ENCODE measurements at places on chromosomes 1 and 21.
A peak's percentile ranks its signal among the peaks of the same experiment; 100 is the strongest.

DNA sequence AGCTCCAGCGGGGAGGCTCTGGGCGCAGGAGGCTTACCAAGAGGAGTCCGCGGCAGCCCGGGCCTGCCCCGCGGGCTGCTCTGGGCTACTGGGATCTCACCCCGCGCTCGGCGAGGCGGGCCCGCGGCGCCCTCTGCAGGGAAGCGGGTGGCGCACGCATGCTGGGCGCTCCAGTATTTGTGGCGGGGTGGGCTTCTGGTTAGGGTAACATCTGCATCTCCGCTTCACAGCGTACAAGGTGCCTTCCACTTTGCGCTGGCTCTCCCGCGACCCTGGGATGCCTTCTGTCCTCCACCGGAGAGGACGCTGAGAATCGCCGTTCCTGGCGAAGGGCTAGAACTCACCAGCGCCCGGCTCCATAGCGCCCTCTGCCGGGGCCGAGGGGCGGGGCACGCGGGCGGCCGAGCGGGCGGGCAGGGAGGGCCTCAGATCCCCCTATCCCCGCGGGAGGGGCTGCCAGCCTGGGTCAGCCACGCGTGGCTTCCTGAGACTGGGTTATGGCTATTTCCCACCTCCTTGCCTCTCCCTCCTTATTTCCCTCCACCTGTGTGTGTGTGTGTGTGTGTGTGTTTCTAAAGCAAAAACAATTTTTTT is 46.6 kb upstream of the CTBS start:
- peak; percentile 84 for DNase-seq

DNA sequence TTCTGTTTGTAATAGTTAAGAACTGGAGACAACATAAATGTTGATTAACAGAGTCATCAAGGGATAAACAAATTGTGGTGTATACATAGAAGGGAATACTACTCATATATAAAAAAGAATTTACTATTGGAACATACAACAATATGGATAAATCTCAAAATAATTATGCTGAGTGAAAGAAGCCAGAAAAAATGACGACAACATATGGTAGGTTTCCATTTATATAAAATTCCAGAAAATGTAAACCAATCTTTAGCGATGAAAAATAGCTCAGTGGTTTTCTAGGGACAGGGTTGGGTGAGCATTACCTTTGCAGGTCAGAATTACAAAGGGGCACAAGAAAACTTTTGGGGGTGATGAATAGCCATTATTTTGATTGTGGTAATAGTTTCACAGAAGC is 431.6 kb downstream of the PTPRU start:
- no peak for DNase-seq

GRCh38 chr21:28604946-28605537 is 387.6 kb downstream of the LTN1 start:
- no peak for DNase-seq

DNA sequence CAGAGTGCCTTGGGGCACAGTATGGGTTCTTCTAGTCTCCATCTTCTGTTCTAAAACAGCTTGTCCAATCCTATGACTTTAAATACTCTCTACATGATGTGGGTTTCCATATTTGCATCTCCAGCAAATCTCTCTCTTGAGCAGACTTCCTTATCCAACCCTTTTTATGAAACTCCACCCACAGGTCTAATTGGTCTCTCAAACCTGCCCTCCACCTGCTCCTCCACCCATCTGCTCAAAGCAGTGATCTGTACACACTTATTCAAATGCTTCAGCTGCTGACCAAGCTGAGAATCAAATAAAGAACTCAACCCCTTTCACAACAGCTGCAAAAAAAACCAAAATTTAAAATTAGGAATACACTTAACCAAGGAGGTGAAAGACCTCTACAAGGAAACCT is 11.5 kb downstream of the MCOLN2 start:
- DNase-seq: no peak

DNA sequence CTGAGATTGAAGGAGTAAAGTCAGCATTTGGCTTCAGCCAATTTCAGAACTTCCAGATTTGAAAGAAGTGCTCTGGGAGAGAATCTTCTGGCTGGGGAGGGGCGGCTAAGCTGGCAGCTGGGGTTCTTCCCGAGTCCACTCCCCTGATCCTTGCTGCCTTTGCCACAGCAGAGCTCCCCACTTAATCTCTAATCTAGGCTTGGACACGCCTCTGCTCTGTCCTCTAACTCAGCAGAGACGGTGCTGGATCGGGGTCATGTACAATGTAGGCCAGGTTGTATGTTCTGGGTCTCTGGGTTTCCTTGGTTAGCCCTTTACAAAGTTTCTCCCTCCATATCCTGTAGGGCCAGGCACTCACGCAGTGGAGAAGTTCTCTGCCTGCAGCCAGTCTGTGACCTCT is 10.1 kb upstream of the GSTM3 start:
- DNase-seq: no peak

DNA sequence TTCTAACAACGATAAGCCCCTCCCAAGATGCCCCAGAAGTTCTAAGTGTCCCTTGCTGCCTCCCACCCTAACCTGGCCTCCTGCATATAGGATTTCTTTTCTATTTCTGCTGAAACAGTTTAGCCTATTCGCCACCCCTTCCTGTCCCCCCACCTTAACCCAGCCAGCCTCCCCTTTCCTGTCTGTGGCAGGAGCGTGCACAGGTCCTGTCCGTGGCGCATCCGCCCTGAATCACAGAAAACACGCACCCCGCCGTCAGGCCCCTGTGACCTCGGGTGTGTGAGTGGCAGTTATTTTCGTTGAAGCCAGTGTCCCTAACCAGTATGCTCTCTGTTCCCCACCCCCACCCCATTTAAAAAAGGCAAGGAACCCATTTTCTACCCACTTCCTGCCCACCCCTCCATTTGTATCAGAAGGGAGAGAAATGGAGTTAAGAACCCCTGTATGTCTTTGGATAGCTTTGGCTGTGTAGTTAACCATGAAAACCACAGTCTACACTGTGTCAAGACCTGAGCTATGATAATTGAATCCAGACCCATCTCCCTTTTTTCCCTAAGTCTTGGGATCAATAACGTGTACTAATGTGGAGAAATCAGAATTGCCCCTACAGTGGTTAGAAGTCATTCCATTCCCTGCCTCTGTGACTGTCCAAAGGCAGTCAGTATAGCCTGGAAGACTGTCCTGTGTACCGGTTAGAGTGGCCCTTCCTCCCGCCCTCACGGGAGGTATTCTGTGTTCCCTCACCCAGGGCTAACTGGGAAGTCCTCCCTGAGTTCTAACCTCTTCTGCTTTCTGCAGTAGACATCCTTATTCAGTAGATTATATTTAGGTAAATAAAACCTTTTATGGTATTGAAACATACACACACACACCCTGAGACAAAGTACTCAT is 1.8 kb downstream of the PLEKHO1 start:
- DNase-seq: no peak

DNA sequence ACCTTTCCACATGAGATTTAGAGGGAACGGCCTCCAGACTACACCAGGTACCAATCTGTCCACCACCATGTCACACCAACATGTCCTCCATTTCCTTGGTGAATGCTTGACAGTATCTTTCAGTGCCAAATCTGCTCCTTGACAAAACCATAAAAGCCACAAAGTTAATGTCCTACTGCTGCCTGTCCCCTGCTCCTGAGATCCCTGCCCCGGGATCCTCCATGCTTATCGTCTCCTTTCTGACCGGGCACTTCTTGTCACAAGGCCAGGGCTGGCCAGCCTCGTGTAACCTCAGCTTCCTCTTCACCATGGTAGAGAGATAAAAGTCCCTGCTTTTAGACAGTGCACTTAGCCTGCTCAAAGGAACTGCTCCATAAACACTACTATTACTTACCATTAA is 136.2 kb downstream of the NAV1 start:
- peak; percentile 75 for DNase-seq

- DNase-seq: no peak
These were observed 28.3 kb downstream of the SLC30A7 start for GRCh38 chr1:100924212-100924611.

- DNase-seq: peak; percentile 79
These were observed 41.9 kb upstream of the TNFRSF1B start for GRCh38 chr1:12124693-12125421.

GRCh38 chr1:39238476-39238875 is 34.0 kb downstream of the MACF1 start:
- DNase-seq: no peak

All from hematopoietic multipotent progenitor cell treated with erythropoietin and hydrocortisone succinate and interleukin-3 and kit ligand, for 6 days (in vitro differentiated cells).